ENCODE measurements at places on chromosomes 13 and 19.

DNA sequence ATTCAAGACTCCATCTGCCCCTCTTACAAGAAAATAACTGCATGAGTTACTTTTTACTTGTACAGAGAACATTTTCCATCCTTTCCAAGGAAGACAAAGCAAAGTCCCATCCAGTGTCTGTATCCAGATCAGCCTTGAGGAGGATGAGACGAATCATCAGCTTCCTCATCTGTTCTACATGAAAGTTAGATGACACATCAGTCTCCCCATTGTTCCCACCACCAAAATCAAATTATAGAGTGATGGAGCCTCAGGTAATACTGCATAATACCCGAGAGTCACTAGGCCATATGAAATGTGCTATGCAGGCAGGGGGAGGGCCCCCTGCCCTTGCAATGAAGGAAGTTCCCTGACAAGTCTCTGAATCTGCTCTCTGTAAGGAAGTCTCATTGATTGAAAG lies 1244.6 kb upstream of the SLC10A2 start:
- no peak for DNase-seq

DNA sequence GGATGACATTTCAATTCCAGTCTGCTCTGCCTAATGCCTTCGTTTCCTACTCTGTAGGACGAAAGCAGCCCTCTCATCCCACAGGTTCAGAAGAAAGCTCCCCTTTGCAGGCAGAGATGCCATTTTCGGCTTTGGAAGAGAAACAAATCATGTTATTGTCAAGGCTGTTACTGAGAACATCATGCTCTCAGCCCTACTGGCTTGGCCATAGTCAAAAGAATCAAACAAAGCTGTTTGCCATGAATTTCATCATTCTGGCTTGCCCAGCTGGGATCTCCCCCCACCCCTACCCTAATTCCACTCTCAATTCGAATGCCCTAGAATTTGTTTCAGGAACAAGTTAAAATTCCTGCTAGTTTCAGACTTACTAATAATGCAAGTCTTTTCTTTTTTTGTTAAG lies 162.3 kb upstream of the SERP2 start:
- no peak for DNase-seq

DNA sequence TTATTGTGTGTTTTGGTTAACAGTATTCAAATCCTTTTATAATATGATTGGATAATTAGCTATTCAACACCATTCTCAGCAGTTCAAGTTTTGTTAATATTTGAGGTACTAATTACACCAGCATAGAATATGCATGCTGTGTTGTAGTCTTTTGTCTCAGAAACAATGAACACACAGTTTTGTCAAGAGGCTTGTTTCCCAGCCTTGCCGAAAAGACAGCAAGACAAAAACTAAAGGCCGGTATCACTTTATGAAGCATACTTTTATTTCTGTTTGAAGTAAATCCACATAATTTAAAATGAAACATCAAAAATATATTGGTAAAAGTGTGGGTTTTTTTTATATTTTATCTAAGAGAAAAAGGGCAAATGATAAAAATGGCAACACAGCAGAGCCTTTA lies 7.5 kb downstream of the GPR180 start:
- no peak for DNase-seq

DNA sequence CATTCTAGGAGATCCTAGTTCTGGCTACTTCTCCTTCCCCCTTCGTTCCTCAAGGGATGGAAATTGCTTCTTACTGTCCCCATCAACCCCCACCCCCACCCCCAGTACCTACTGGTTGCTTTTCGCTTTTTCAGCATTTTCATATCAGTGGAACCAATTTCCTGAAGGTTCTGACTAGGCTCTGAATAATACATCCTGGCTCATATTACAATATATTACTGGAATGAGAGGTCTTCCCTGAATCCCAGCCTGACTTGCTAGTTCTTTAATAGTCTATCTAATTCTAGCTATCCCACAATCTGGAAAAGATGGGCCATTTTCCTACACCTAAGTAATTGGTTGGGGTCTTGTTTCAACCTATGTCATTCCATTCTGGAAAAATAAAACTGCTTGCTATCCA lies 207.4 kb downstream of the COG6 start:
- DNase-seq: no peak

DNA sequence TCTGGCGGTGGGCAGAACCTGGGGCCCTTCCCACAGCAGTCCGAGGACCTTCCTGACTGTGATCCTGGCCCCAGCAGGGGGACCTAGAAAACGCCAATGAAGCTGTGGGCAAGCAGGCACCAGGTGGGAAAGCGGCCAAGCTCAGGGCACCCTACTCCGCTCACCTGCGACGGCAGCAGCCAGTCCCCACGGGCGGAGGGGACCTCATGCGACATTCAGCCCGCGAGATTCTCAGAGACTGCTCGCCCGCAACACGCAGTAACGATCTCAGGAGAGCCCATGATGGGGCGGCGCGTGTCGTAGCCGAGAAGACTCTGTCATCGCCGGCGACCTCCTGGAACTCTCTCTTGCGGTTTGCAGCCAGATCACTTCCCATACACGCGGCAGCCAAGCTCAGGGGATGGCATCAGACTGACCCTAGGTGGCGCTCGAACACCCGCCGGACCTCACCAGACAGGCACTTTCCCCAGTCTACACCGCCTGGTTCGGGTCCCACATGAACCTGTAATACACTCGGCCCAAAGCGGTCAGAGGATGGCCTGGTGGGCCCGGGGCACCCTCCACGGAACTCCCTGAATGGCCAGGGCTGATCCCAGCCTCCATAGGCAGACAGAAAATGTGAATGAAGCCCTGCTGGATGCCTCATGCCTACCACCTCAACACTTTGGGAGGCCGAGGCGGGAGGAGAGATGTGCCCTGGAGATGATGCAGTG lies 26.5 kb downstream of the MAN2B1 start:
- DNase-seq: peak; percentile 85

DNA sequence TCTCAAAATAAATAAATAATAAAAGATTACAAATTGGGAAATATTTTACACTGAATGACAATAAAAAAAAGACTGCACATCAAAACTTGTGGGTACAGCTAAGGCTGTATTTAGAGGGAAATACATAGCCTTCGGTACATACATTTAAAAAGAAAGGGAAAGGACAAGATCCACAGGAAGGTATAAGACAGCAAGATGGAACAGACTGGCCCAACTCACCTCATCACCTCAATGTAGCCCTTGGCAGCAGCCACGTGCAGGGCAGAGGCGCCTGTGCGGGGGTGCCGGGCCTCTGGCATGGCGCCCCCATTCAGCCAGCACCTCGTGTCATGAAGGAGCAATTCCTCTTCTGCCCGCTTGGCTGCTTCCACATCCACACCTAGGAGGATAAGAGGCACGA lies 14.2 kb downstream of the PPP1R12C start:
- no peak for DNase-seq

Measured in fibroblast of skin of scalp (primary cell).